ENCODE measurements at places on chromosomes 6 and 20.

DNA sequence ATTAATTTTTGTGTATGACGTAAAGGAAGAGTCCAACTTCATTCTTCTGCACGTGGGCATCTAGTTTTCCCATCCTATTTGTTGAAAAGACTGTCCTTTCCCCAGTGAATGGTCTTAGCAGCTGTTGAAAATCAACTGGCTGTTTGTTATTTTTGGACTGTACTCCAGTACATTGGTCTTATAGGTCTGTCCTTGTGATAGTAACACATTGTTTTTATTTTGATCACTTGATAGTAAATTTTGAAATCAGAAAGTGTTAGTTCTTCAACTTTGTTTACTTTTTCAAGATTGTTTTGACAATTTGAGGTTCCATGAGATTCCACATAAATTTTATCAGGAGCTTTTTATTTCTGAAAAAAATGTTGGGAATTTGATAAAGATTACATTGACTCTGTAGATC, 280.2 kb upstream of the FOXQ1 start:
- DNase-seq, result no peak

GRCh38 chr6:43718387-43719105, 31.0 kb upstream of the MRPS18A start:
- no peak for DNase-seq

DNA sequence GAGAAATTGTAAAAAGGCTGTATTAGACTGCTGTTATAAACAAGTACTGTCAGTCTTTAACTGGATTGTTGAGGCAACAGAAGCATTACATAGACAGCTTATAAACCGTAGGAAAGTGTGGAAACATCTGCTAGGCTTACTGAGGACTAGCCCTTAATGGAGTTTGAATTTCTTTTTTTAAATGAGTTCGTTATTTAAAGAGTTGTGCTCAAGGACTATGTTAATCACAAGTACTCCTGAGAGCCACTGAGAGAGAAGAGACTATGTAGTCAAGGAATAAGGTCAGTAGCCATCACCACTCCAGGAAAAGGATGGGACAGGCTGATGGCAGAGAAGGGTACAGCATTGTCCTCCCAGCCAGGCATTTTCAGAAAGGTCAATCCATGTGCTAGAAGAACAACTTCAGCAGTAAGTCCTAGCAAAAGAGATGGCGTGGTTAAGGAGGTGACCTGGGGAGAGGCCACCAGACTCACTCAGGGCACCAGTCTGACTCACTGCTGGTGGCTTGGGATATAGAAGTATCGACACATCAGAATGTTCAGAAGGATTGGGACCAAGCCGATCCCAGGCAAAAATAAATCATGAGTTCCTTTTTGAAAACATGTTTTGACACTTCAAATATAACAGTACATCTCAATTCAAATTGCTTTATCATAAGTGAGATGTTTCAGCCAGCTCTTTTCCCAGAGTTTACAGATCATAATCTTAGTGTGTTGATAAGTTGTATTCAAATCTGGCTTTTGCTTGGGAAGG, 6.4 kb downstream of the RPS12 start:
- DNase-seq, result no peak

DNA sequence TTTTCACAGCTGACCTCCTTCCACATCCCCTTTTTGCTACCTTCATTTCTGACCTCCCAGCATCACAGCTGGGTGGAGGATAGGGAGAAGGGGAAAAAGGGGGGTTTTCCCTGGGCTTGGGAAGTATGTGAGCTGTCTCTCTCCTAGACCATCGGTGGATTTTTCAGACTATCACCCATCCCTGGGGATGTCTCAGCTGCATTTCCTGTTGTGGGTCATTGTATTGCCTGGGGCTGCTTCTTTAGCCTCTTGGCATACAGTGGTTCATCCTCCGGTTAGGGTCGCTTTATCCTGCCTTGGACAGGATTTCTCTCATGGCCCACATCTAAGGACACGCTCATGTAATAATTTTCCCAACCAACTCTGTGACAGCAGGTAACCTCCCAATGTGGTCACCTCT, 142.5 kb upstream of the ARG1 start:
- DNase-seq, result no peak

DNA sequence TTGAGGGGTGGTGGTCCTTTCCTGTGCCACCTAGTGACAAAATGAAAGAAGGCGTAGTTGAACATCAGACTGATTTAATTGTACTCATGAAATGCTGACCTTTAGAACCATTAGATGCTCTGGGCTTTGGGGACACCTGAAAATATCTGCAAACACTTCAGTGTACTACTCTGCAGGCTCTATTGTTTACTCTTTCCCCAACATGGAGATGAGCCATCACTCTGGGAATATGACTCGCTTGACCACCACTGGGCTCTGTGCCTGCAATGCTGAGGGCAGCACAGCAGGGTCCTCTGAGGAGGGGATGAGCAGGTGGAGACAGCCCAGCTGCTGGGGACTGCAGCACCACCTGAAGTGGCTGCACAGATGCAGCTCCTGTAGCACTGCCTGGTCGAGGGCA, 74.8 kb upstream of the SLC24A3 start:
- peak; percentile 93 for DNase-seq

- no peak for DNase-seq
Measured at GRCh38 chr20:42740226-42740870, 449.4 kb downstream of the PTPRT start.

- no peak for DNase-seq
Measured at GRCh38 chr6:24936641-24937317, 1.0 kb upstream of the RIPOR2 start.

DNA sequence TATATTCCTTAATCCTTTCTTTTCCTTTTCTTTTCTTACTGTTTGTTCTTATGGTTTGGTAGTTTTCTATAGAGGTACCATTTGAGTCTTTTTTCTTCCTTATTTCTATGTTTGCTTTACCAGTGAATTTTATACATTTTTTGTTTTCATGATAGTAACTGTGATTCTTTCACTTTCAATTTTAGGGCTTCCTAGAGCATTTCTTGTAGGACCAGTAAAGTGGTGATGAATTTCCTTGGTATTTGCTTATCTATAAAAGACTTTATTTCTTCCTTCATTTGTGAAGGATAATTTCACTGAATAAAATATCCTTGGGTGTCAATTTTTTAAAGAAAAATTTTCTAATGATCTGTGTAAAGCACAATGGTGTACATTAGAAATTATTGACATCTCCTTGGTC, 637.4 kb downstream of the CD109 start:
- no peak for DNase-seq

- DNase-seq, result no peak
Measured at GRCh38 chr6:41494212-41495110, 51.7 kb upstream of the FOXP4 start.

- no peak for DNase-seq
Measured at GRCh38 chr20:49892817-49893216, 22.5 kb downstream of the SPATA2 start.

DNA sequence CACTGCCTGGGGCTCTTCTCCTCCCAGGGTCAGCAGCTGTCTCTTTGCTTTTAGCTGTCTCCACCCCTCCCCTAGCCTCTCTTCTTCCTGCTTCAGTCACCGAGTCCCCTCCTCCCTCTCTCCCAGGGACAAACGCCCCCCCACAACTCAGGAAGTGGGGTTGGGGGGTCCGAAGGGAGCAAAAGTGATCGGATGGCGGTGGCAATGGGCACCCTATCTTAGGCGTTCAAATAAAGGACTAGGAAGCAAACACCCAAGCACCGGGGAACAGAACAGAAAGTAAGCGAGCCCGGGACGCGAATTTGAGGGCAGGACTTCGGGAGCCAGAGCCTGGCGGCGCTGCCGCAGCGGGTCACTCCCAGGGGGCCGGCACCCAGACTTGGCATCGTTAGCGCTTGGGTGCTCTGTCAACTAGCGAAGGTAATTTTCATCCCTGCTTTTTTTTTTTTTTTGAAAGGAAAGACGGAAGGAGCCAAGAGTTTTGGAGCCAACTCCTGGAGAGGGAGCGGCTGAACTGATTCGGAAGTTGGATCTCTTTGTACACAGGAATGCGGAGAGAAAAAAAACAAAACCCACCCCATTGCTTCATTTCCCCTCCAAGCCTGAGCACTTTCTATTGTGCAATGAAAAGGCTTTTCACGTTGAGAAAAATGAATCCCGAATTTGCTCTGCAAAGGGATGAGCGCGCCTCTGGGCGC, 815 bp upstream of the ITPR3 start:
- DNase-seq, result no peak

- DNase-seq, result no peak
Measured at GRCh38 chr6:15359335-15359862, 113.5 kb downstream of the JARID2 start.
